ENCODE measurements at places on chromosomes 16 and 17.

DNA sequence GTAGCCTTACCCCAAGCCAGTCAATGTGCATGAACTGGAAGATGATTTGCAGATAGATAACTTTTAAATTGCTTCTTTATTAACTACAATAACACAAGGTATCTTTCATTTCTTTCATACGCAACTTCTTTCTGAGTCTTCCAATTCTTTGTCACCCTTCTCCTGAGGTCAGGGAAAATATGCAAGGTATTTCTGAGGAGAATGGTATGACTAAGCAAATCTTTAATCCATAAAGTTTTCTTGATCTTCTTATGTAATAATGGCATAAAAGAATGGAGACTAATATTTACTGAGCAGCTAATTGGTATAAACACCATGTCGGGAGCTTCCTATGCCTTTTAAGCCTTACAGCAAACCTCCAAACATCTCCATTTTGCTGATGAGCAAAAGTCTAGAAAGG, 438.9 kb downstream of the KCNJ2 start:
- no peak for DNase-seq
- H3K36me3 ChIP-seq = no peaks in the 10 kb centered on the region

DNA sequence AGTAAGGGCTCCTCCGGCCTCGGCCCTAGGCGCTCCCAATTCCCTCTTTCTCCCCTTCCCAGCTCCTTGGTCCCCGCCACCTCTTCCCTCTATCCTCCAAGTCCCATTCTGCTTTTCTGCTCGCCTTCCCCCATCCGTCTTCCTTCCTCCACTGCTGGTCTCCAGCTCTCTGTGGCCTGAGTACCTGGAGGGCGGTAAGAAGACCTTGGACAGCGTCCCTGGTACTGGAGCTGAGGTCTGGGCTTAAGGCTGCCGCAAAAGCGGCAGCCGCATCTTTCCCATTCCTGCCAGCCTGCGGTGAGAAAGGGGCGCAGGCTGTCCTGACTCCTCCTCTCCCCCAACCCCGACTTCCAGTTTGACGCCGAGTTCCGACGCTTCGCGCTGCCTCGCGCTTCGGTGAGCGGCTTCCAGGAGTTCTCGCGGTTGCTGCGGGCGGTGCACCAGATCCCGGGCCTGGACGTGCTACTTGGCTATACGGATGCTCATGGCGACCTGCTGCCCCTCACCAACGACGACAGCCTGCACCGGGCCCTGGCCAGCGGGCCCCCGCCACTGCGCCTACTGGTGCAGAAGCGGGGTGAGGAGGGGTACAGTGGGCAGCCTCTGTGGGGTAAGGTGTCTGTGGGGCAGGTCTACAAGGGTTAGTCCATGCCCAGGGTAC, 471 bp downstream of the PARD6A start:
- H3K4me3 ChIP-seq = peak overlapping the region; percentile 87
- no peaks in the 10 kb centered on the region for H3K27me3 ChIP-seq
- H3K27ac ChIP-seq = peak overlapping the region; percentile 95
- no peaks in the 10 kb centered on the region for H3K36me3 ChIP-seq
- no peak for DNase-seq

DNA sequence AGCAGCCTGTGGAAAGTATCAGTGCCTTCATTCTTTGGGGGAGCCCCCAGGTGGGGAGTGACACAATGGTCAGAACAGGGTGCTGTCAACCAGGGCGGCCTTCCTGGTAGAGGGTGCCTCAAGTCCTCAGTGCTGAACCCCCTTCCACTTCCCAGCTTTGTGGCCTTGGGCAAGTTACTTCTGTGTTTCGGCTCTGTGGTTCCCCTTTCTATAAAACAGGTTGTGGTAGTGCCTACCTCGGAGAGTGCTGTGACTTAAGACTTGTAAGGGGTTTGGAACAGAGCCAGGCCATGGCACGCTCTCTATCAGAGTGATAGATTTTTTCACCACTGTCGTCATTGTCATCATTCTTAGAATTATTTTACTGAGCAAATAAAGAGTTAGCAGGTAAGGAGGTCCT, 141.1 kb downstream of the CCDC182 start:
- DNase-seq = peak; percentile 32
- no peak overlapping the region for H3K27ac ChIP-seq
- no peaks in the 10 kb centered on the region for H3K27me3 ChIP-seq
- peaks cover 3% of the 10 kb centered on the region for H3K4me1 ChIP-seq
- no peaks in the 10 kb centered on the region for H3K36me3 ChIP-seq

DNA sequence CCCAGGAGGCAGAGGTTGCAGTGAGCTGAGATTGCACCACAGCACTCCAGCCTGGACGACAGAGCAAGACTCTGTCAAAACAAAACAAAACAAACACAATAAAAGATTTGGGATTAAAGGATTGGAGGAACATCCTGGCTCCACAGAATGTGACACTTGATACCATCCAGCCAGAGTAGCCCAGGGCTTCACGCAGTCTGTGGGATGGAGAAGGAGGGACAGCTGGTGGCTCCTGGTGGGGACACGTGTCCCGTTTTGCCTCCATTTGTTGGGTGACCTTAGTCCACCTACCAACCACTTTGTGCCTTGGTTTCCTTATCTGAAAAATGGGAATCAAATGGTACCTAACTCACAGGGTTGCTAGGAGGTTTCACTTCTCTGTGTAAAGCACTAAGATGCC, 12.4 kb upstream of the CYB561 start:
- no peaks in the 10 kb centered on the region for H3K36me3 ChIP-seq
- no peak for DNase-seq
- no peak overlapping the region for H3K27ac ChIP-seq
- no peak overlapping the region for H3K4me3 ChIP-seq
- no peaks in the 10 kb centered on the region for H3K27me3 ChIP-seq

DNA sequence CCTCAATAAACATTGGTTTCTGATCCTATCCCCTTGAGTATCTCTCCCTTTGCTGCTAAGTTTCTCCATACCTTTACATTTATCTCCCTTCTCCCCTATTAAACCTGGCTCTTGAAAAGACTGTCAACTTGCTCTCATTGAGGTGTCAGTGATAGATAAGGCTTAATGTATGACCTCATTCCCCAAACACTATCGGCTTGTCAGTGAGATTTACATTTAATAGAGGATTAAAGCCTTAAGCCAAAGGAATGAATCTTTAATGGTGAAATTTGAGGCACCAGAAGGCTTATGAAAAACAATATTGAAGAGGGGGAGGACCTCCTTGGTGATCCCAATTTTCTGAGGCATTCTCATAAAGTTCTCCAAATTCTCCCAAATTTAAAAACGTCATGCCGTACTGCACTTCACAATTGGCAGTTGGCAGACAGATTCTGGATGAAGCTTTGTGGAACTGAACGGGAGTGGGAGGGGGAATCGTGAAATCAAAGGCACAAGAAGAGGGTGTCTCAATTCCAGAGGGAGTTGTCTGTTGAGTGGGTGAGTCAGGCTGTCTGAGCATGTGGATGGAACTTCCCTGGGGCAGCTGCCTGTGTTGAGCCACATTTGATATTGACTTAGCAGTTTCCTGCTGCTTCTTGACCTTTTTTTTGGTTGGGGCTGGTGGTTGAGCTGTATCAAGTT, 478.8 kb downstream of the NPIPA7 start:
- H3K36me3 ChIP-seq = no peaks in the 10 kb centered on the region
- DNase-seq = peak; percentile 19
- no peaks in the 10 kb centered on the region for H3K4me1 ChIP-seq
- H3K4me3 ChIP-seq = no peak overlapping the region
- no peaks in the 10 kb centered on the region for H3K27me3 ChIP-seq

- no peak overlapping the region for H3K27ac ChIP-seq
- H3K27me3 ChIP-seq = no peaks in the 10 kb centered on the region
- H3K36me3 ChIP-seq = no peaks in the 10 kb centered on the region
- DNase-seq = no peak
- H3K4me3 ChIP-seq = no peak overlapping the region
- no peaks in the 10 kb centered on the region for H3K4me1 ChIP-seq
These were observed 515.3 kb downstream of the GRIN2A start for GRCh38 chr16:9666834-9667480.

DNA sequence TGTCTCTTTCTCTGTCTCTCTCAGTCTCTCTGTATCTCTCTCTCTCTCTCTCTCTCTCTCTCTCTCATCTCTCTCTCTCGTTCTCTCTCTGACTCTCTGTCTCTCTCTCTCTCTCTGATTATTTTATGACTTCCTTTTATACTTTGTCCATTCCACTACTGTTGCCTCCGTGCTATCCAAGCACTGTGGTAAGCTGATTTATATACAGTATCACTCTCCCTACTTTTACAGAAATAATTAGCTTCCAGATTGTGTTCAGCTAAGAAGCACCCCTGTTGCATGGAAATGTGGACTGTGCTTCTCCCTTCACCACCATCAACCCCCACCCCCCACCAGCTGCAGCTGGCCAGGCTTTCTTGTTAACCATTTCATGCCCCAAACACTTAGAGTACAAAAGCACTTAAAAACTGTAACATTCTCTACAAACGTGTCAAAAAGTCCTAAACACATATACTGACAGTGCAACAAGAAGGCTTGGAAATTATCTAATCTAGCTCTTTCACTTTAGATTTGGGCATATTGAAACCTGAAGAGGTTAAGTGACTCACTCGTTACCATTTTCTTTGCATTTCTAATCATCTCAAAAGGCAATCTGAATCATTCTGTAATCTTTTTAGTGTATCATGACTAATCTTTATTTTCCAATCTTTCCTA, 11.6 kb upstream of the TMEM100 start:
- H3K4me3 ChIP-seq = no peak overlapping the region
- no peaks in the 10 kb centered on the region for H3K27me3 ChIP-seq
- no peak for DNase-seq
- no peaks in the 10 kb centered on the region for H3K4me1 ChIP-seq
- H3K27ac ChIP-seq = no peak overlapping the region
